Stomach (tissue), 19 donors: ENCODE measurements at places on chromosomes 6 and 20. TPM values are rescaled to one million over a fixed set of nuclear protein-coding genes. Genes with fewer than 3 reads are reported as not detected.

The AGER gene
- 13.0 TPM for polyA plus RNA-seq

The ARMH2 gene
- polyA plus RNA-seq = not detected

The CST2 gene
- polyA plus RNA-seq = not detected

The ZBTB12 gene
- 1.8 TPM for polyA plus RNA-seq
